ENCODE measurements at places on chromosomes 5 and 9.

DNA sequence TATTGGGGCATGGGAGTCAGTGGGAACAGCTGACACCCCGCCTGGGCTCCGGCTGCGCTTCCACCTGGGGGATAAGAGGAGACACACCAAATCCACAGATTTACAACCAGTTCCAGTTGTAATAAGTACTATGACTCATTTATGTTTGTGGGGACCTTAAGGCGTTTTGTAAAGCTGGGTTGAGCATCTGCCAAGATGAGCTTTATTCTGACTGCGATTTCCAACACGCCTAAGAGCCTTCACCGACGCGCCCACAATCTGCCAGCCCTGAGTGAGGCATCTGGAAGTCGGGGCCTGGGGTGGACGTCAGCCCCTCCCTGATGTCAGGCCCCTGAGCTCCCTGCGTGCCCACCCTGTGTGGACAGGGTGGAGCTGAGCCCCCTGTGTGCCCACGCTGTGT lies 14.3 kb upstream of the LHX3 start:
- DNase-seq = peak; percentile 40

DNA sequence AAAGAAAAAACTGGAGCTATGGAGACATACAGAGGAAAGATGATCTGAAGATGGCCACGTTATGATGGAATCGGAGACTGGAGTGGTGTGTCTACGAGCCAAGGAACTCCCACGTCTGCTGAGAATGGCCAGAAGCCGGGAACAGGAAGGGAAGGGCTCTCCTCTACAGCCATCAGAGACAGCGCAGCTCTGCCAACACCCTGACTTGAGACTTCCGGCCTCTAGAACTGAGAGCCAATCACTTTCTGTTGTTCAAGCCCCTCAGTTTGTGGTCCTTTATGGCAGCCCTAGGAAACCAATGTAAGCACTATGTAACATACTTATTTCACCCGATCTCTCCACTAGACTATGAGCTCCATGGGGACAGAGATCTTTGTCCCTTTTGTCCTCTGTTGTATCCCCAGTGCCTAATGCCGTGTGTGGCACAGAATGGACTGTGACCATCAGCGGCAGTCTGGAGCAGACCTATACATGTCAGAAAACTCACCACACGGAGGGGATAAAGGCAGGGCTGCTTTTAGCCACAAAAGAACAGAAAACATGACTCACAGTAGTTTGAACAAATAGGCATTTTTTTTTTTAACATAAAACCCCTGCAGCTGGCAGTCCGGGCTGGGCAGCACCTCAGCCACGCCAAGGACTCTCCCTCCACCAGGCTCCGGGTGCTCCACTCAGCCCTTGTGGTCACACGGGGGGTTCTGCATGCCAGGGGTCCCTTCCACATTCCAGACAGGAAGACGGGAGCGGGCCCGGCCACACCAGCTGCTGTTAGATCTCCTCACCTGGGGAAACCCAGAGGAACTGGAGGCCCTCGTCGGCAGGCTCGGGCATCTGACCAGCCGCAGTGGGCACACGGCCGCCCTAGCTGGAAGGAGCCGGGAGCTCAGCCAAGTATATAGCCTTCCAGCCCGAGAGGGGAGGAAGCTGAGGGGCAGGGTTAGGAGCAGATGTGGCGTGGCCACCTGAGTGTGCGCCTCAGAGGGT lies 16.1 kb upstream of the MXD3 start:
- no peak for DNase-seq

- DNase-seq = no peak
These were observed 3.0 kb upstream of the BARHL1 start for GRCh38 chr9:132579427-132579798.

- DNase-seq = peak; percentile 63
These were observed 119.3 kb downstream of the NR2F1-AS1 start for GRCh38 chr5:93461756-93462155.

DNA sequence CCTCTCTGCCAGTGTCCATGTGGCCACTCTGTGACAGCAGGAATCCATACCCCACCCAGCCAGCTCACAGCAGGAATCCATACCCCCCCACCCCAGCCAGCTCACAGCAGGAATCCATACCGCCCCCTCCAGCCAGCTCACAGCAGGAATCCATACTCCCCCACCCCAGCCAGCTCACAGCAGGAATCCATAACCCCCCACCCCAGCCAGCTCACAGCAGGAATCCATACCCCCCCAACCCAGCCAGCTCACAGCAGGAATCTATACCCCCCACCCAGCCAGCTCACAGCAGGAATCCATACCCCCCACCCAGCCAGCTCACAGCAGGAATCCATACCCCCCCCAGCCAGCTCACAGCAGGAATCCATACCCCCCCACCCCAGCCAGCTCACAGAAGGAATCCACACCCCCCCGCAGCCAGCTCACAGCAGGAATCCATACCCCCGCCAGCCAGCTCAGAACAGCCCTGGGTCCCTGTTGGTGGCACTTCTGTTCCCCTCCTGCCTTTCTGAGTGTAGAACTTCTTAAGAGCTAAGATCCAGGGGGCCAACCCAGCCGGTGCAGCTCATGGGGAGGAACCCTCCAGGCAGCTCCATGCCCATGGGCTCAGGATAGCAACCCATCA lies 8.4 kb upstream of the RXRA start:
- peak; percentile 89 for DNase-seq

DNA sequence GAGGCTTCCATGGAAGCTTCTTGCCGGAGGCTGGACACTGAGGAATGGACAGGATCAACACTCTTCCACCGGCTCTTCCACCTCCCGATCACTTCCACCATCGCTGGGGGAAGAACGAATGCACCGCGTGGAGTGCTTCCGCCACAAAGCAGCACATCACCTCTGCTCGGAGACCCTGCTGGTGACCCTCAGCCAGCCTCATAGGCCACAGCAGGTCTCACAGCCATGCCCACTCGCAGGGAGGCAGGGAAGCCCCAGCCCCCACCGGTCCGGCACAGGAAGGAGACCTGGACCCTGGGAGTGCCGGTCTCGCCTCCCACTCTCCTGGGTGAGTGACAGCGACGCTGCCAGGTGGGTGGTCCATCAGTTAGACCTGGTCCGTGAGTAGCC lies 4.7 kb downstream of the MRPL36 start:
- no peak for DNase-seq

DNA sequence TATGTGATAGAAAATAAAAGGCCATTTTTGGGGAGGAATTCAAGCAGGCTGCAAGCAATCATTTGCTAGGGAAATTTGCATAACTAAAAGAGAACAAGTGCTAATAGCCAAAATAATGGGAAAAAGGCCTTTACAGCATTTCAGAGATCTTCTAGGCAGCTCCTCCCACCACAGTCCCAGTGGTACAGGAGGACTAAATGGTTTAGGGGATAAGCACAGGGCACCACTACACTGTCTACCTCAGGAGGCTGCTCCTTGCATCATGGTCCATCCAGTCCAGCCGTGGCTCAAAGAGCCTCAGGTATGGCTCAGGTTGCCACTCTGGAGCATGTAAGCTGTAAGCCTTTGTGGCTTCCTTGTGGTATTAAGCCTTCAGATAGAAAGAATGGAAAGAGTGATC lies 485.6 kb downstream of the PDE4D start:
- DNase-seq = no peak

GRCh38 chr5:59423021-59423420 lies 470.5 kb downstream of the PDE4D start:
- DNase-seq = no peak

DNA sequence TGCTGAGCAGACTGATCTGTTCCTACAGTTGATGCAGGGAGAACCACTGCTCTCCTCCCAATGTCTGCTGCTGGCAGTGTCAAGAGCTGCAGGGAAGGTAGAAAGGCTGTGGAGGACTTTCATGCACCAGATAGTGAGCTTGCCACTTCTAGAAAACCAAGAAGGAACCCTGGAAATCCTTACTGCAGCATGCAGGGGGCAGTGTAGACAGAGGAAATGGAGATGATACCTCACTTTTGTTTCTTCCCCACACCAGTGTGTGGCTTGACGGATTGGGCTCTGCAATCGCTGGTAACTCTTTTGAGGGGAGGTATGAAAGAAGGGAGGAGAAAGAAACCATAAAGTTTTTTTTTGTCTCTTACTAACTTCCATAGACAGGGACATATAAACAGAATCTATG lies 480.7 kb downstream of the DMAC1 start:
- no peak for DNase-seq

GRCh38 chr5:98144116-98144515 lies 629.3 kb upstream of the RGMB start:
- DNase-seq = peak; percentile 6

DNA sequence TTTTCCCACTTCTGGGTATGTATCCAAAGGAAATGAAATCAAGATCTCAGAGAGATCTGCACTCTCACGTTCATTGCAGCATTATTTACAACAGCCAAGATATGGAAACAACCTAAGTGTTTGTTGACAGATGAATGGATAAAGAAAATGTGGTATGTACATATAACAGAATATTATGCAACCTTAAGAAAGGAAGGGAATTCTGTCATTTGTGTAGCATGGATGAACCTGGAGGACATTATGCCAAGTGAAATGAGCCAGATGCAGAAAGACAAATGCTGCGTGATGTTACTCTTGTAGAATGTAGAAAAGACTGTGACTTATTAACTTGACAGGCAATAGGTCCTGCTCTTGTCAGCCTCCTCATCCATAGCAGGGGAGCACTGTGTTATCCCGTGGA lies 31.4 kb downstream of the PPARGC1B start:
- DNase-seq = no peak

DNA sequence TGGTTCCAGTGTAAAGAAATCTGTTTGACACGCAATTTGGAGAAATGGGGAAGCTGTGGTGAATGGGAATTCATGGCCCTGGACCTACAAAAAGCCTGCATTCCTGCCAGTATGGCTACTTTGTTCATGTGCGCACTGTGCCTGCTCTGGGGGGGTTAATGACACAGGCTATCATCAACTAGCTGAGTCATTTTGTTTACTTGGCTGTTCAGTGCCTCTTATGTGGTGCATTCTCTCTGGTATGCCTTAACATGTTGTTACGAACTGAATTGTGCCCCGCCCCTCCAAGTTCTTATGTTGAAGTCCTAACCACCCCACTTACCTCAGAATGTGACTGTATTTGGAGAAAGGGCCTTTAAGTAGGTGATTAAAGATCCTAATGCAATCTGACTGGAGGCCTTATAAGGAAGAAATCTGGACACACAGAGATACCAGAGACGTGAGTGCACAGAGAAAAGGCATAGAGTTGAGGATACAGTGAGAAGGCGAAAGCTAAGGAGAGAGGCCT lies 20.4 kb upstream of the UBAP1 start:
- peak; percentile 84 for DNase-seq
